DMS153 (cell line): ENCODE measurements at places on chromosomes 16 and 17.

DNA sequence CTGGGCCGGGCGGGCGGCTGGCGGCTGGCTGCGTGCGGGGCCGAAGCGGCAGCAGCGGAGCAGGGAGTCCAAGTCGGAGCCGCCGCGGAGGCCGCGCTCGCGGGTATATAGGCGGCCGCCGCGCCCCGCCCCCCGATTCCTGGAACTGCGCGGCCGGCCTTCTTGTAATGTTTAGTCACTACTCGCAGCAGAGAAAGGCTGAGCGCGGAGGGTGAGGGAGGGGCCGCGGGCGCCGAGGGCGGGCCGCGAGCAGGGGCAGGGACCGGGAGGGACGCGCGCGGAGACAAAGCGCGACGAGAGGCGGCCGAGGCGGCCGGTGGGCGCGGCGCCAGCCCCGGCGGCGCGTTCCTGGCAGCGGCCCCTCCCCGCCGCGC is at the start of gene SOCS3:
Gene SOCS3 (minus strand): TSS at position 81 of the 374 bp plus-strand sequence. CDS start 982 bp downstream, outside the sequence.
- DNase-seq: peak; percentile 92

DNA sequence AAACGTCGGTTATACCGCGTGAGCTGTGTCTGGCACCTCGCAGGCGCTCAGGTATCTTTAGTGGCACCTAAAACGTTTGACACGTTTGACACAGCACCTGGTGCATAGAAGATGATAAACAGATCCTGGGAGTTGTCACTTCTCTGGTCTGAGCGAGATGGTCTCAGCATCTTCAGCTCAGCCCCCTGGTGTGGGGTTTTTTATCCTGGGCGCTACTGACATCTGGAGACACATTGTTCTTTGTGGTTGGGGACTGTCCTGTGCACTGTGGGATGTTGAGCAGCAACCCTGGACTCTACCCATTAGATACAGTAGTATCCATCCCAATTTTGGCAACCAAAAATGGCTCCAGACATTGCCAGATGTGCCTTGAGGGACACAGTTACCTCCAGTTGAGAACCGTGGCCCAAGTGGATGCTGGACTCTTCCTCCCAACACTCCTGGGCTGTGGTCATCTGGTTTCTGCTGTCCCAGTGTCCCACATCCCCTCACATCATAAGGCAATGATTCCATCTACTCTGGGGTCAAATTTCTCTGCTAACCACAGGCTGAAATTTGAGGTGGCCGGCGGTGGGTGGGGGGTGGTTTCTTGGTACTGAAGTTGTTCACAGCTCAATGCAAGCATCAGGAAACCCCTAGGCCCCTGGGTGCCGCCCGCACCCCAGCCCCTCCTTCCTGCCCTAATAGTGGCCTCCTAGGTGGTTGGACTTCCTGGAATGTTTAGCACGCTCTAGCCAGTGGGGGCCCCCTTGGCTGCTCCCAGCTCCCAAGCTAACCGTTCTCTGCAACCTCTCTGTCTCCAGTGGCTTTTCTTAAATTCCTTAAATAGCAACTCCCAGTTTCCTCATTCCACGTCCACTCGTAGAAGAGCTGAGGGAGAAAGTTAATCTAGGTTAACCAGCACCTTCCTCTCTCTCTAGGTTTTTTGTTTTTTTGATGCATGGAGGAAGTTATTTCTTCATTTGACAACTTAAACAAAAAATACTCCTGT is 124.8 kb downstream of the ABCC1 start:
- DNase-seq: no peak

- DNase-seq: no peak
Observed at GRCh38 chr16:50323335-50324011, 45.3 kb downstream of the BRD7 start.

DNA sequence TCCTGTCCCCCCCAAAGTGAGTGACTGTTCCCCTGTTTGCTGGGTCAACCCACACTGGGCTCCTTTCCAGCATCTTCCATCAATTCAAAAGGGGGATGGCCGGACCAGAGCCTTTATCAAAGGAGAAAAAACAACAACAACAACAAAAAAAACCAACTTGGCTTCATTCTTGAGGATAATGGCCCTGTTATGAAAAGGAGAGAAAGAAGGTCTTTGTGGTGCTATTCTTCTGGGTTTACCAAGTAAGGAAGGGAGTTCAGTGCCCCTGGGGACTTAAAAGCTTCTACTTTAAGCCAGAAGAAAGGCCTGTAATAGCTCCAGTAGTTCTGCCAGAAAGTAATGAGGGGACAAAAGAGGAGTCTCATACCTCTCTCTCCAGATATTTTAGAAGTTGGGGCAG is 71.5 kb downstream of the RGS9 start:
- no peak for DNase-seq

DNA sequence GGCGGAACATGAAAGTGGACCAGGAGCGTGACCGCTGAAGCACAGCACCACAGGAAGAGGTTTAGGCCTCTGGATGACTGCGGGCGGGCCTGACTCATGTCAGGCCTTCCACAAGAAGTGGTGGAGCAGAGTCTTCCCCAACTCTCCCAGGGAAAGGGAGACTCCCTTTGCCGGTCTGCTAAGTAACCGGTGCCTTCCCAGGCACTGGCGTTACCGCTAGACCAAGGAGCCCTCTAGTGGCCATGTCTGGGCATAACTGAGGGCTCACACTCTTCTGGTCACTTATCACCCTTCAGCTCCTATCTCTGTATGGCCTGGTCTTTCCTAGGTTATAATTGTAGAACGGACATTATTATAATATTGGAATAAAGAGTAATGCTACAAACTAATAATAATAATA is 1931.9 kb downstream of the TP53TG3F start:
- peak; percentile 34 for DNase-seq

GRCh38 chr17:15917438-15918027 is 27.4 kb upstream of the ADORA2B start:
- DNase-seq: no peak

GRCh38 chr17:16943541-16944333 is 28.2 kb downstream of the TNFRSF13B start:
- no peak for DNase-seq

GRCh38 chr17:44314524-44314868 is 6.1 kb downstream of the RUNDC3A start:
- no peak for DNase-seq

DNA sequence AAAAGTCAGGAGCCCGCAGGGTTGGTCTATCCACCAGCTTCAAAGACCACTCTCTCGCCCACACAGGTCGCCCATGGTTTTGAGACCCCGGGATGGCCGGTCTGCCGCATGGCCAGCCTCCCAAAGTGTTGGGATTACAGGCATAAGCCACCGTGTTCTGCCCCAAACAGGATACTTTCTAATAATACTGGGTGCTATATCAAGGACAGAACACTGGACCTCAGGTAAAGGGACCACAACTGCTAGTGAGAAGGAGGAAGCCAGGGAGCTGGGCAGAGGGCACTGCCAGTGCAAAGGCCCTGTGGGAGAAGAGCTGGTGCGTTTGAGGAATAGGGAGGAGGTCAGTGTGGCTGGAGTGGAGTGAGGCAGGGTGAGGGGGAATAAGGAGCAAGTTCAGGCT is 34.1 kb downstream of the IL21R start:
- DNase-seq: no peak

GRCh38 chr16:75580-76501 is 2.2 kb upstream of the MPG start:
- DNase-seq: no peak

DNA sequence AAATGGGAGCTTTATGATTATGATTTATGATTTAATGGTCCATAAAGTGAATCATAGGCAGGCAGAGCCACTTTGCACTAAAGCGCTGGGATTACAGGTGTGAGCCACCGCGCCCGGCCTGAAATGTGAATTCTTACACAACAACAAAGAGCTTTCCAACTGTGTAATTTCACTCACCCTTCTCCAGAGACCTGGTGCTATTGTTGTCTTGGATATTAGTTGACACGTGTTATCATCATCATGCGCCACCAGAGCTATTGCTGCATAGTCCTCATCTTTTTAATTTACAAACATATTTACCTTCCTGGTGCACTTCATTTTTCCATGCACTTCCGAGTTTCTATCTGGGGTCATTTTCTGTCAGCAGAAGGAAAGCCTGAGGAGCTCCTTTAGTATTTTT is 4.8 kb upstream of the UTS2R start:
- DNase-seq: peak; percentile 56

- no peak for DNase-seq
Observed at GRCh38 chr17:3635474-3636153, 436 bp downstream of the SHPK start.

GRCh38 chr17:62652251-62653001 is 25.0 kb downstream of the MRC2 start:
- DNase-seq: peak; percentile 70

- DNase-seq: no peak
Observed at GRCh38 chr16:11340710-11341109, 4.5 kb upstream of the RMI2 start.

- DNase-seq: no peak
Observed at GRCh38 chr16:88640039-88640495, 1.7 kb downstream of the IL17C start.

GRCh38 chr16:31201582-31202413 is 762 bp downstream of the PYCARD start:
- no peak for DNase-seq

GRCh38 chr17:4635823-4636375 is 5.6 kb downstream of the ALOX15 start:
- no peak for DNase-seq

- DNase-seq: no peak
Observed at GRCh38 chr16:56911771-56912571, 20.0 kb upstream of the HERPUD1 start.

DNA sequence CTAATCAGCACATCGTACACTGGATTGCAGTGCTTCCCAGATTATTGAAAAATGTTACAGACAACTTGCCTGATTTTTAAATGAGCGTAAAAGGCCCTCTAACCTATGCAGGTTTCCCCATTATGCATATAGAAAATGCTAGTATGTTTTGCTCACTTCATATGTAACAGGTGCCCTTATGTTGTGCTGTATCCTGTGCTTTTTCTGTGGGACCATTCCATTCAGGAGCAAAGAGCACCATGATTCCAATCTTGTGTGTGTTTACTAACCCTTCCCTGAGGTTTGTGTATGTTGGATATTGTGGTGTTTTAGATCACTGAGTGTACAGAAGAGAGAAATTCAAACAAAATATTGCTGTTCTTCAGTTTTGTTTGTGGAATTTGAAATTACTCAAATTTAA is 12.9 kb downstream of the PTRH2 start:
- no peak for DNase-seq
